ENCODE measurements at places on chromosomes 1 and 21.

DNA sequence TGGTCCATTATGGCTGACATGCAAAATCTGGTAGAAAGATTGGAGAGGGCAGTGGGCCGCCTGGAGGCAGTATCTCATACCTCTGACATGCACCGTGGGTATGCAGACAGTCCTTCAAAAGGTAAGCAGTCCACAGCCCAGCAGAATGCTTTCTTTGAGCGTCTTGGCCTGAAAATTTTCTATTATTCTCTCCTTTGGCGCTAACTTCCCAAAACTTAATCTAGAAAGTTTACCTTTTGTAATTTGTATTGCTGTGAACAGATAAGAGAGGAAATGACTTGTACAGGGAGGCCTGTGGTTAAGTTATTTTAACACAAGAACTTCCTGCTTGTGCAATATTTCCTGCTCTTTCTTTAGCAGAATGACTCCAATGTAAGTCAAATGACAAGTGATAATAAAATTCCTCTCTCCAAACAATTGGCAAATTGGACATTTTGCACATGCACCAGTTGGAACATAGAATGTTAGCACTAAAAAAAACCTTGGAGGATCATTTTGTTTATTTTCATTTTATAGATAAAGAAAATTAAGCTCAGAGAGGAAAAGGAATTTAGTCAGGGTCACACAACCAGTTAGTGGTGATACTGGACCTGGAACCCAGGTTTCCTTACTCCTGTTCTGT lies 18.9 kb downstream of the CAP1 start:
- DNase-seq, result no peak

DNA sequence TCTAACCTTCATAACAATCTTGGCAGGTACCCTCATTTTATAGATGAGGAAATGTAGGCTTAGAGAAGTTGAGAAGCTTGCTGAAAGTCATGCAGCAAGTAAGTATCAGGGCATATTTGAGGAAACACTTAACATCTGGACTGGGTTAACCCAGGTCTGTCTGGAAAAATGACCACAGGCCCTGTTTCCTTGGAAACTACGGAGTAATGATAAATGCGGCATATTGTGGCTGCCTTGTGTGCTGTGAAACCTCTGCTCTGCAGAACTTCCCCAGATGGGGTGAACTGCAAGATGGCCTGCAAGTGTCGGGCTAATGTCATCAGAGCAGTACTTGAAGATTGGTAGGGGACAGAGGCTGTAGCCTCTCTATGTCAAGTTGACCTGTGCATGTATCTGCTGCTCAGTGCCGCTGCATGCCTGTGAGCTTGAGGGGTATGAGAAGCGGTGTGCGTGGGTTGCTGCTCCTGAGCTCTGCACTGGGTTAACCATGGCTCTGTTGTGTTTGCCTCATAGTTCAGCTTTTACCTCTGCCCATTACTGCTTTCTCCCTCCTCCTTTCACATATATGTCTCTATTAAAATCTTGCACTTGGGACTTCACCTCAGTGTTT lies 83.1 kb downstream of the WDR3 start:
- DNase-seq, result no peak

- DNase-seq, result no peak
These were observed 123.9 kb downstream of the GLIS1 start for GRCh38 chr1:53615101-53615500.

DNA sequence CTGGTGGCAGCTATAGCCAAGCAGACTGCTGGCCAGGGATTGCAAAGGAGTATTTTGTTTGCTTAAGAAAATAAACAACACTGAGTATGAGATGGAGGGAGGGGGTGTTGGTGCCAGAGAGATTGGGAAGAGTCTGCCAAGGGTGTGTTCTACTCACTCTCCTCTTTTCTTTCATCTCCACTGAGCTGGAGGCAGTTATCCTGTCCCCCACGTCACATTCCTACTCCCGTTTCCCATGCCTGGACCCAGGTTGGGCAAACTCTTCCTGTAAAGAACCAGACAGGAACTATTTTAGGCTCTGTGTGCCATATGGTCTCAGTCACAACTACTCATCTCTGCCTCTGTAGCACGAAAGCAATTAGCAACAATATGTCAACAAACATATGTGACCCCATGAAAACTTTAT lies 1.4 kb upstream of the IL24 start:
- DNase-seq, result no peak

GRCh38 chr1:102858695-102859094 lies 249.6 kb downstream of the COL11A1 start:
- no peak for DNase-seq

DNA sequence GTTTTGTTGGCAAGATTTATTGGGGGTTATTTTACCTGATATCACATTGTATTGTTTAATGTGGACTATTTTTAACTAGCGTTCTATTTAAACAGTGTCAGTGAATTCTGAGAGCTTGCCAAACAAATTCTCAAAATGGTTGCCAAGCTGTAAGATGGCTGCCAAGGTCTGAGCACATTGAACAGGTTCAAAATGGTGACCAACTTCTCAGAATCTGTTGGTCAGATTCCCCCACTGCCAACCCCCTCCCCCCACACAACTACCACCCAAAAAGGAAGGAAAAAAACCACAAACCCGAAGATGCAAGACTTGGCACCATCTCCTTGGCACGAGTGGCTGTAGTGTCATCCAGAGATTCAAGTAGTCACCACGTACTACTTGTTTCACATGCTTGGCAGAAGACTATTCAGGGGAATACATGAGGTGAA lies 159.1 kb downstream of the NFIA start:
- DNase-seq, result no peak
